Activated CD8-positive, alpha-beta memory T cell treated with anti-CD3 and anti-CD28 coated beads, Interleukin-2, amount 10 ng/mL, durations not matched to agents 7 days and 5 days (primary cell): ENCODE measurements at places on chromosomes 1 and 21.

DNA sequence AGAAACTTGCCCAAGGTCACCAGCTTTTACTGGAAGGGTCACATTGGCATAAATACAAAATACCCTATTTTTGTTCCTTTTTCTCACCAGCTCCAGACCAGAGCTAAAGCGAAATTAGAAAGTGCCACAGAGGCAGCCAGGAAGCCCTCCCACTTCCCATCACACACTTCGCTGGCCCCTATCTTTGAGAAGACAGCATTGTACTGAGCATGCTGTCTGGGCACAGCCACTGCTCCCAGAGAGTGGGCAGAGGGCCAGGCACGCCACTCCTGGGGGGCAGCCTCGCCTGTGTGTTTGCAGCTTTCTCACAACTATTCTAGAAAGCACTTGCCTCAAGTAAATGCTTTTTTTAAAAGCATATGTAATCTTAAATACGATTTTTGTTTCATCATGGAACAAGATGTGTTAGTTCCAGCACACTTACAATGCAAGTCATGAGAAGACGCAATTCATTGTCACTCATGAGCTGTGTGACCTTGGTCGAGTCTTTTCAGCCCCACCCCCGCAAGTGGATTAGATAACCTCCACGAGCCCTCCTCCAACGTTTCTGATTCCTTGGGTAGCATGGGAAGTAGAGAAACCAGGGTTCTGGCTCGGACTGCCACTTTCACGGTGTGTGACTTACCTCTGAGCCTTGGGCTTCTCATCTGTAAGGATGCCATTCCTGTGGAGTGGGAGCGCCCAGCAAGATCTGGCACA is 25.7 kb upstream of the EPHA8 start:
- DNase-seq, result no peak

- no peak for DNase-seq
Observed at GRCh38 chr1:100134872-100135271, 1.9 kb downstream of the TRMT13 start.

GRCh38 chr1:114154963-114155322 is 1.3 kb upstream of the SYT6 start:
- DNase-seq, result no peak

- no peak for DNase-seq
Observed at GRCh38 chr21:44359396-44359795, 6.0 kb downstream of the TRPM2 start.

- no peak for DNase-seq
Observed at GRCh38 chr1:9164919-9165318, 36.0 kb upstream of the GPR157 start.

DNA sequence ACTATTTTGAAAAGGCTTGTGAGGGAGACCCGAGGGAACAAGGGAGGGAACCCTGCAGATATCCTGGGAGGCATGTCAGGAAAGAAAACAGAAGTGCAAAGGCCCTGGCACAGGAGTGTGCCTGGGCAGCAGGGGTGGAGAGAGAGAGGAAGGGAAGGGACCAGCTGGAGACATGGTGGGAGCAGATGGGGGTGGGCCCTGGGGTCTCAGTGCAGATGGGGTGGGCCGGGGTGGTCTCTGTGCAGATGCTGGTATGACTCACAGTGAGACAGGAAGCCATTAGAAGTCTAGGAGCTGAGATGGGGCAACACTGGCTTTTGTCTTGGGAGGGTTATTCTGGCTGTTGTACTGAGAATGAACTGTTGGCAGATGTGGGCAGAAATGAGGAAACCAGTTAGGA is 363.6 kb upstream of the C1orf174 start:
- no peak for DNase-seq

DNA sequence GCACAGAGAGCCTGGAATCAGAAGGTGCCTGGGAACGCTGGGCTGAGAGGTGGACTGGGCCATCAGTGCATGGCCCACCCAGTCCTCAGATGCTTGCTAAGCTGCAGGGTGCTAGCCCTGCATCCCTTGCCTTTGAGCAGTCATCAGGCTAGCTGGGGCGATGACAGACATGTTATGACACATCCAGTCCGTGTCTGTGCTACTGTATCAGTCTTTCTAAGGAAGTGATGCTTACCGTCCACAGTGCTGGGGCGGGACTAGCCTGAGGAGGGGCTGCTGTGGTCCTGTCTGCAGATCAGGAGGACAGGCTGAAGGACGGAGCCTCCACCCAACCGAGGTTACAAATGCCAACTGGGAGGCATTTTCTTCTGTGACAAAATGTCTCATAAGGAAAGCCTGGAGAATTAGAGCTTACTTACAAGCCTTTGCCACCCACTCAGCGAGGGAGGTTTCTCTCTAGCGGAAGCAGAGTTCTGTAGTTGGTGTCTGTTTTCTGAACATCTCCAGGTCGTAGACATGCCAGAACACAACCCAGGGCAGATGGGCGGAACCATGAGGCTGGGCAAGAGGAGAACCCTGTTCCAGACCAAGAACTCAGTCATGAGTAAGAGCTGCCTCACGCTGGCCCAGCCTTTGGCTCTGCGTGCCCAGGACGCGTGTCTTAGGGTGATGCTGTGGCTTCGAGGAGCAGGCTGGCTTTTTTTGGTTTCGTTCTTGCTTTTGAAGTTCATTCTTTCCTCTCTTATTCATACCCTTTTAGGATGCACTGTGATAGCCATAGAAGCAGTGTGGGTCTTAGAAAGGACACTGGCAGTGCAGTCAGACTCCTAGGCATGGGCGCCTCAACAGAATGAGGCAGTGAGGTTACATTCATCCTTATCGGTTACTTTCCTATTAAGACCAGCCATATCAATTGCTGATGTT is 14.3 kb downstream of the SLFNL1 start:
- no peak for DNase-seq

GRCh38 chr1:215888159-215888558 is 321.1 kb downstream of the KCTD3 start:
- no peak for DNase-seq

- DNase-seq, result no peak
Observed at GRCh38 chr21:43697758-43698643, 20.9 kb upstream of the PDXK start.

GRCh38 chr1:175167861-175168260 is 24.7 kb downstream of the KIAA0040 start:
- no peak for DNase-seq

DNA sequence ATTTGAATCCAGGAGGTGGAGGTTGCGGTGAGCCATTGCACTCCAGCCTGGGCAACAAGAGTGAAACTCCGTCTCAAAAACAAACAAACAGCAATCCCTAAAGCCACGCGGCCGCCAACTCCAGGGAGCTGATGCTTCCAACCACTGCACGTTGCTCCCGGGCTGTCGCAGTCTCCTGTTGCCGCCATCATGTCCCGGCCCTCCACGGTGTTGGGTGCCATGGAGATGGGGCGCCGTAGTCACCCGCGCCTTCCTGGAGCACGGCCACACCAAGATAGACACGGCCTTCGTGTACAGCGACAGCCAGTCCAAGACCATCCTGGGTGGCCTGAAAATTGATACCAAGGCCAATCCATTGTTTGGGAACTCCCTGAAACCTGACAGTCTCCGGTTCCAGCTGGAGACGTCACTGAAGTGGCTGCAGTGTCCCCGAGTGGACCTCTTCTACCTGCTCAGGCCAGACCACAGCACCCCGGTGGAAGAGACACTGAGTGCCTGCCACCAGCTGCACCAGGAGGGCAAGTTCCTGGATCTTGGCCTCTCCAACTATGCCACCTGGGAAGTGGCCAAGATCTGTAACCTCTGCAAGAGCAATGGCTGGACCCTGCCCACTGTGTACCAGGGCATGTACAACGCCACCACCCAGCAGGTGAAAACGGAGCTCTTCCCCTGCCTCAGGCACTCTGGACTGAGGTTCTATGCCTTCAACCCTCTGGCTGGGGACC is 32.6 kb downstream of the SLC16A1 start:
- DNase-seq, result no peak

GRCh38 chr21:33761441-33762036 is 119.2 kb downstream of the ITSN1 start:
- DNase-seq, result no peak

- DNase-seq, result no peak
Observed at GRCh38 chr1:65904681-65905083, 112.0 kb downstream of the PDE4B start.
